ENCODE measurements at places on chromosomes 6 and 20.
A peak's percentile ranks its signal among the peaks of the same experiment; 100 is the strongest.

- DNase-seq = no peak
These were observed 26.2 kb upstream of the RHAG start for GRCh38 chr6:49662892-49663261.

GRCh38 chr20:20303320-20303719 is 64.6 kb upstream of the INSM1 start:
- no peak for DNase-seq

- DNase-seq = peak; percentile 49
These were observed 193.2 kb upstream of the VGLL2 start for GRCh38 chr6:117072134-117072533.

DNA sequence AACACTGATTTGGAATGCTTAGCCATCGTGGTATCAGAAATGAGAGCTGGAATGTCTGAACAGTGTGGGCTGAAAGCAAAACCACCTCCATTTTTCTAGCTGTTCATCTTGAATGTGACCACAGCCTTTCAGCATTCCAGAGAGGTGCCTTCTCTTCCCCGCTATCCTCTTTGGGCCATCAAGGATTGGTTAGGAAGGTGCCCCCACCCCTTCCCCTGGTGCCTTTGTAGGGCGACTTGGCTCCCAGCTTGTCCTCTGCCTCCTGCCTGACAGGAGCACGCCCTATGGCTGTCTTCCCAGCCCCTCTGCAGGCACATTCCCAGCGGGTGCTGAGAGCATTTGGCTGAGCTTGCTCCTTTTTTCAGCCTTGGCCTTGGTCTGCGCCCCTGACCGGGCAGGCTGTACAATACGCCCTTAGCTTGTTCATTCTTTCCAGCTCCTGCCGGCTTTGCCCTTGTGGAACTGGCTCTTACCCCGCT is 97.5 kb downstream of the ARMC2 start:
- DNase-seq = no peak

Data from NCI-H226 (cell line).